ENCODE measurements at places on chromosomes 2 and 18.

DNA sequence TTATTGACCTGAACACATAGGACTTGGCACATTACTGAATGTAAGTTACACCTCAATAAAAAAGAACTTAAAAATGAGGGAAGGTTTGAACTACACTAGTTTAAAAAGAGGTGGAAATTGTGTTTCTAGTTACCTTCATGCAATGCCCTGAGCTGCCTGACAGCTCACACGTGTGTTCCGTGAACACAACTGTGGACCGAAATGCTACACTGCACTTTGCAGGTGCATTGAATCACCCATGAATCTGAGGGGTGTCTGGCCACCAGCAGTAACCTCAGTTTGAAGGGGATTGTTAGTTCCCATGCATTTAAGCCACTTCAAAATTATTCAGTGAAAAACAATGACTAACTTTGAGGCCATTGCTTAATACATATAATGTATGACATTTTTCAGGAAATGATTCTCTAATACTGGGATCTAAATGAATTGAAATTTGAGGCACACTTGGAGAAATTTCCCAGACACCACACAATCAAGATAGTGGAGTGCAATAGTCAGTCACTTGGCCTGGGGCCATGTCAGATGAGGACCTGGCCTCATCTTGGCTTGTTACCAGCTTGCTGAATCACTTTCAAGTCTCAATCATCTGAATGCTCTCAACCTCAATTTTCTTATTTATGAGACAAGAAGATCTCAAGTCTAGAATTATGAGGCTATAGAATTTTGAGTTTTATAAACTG is 59.3 kb downstream of the MYL12B start:
- no peak for DNase-seq

DNA sequence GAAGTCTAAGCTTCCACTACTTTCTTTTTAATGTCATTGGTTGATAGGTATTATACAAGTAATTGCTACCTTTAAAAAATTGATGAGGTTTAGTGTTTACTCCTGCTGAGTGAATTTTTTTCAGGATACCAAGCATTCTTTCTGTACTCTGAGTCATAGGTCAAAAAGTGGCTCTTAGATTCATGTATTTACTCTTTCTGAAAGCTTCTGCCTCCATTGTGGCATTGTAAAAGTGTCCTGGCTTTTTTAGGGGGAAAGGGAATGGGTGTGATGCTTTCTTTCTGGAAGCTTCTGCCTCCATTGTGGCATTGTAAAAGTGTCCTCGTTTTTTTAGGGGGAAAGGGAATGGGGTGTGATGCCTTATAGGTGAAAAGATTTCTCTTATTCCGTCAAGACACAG is 286.5 kb downstream of the LPIN1 start:
- DNase-seq, result no peak

GRCh38 chr18:60053747-60054304 is 154.0 kb downstream of the PMAIP1 start:
- no peak for DNase-seq

GRCh38 chr2:44779793-44780192 is 161.7 kb upstream of the SIX3 start:
- no peak for DNase-seq

- DNase-seq, result no peak
Measured at GRCh38 chr18:48553236-48553635, 14.4 kb downstream of the CTIF start.

DNA sequence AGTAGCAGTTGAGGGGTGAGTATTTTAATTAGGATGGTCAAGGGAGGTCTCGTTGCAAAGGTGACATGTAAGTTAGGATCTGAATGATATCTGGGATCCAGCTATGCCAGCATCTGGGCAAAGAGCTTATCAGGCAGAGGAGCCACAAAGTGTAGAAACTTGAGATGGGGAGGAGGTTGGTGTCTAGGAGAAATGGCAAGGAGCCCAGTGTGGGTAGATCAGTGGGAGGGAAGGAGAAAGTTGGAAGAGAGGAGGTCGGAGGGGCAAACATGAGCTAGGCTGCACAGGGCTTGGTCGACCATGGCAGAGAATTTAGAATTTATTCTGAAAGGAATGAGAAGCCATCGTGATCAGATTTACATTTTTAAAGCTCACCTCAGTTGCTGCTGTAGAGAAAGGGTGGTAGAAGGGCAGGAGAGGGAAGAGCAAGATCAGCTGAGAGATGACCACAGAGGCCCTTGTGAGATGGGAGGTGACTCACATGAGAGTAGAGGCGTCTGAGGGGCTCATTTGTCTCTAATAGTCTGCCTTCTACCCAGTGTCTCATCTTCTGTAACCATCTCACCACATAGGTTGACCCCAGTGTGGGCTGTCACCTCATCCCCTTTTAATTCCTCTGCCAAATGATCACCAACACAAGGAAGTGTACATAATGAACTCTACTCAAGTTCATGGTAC is 170.0 kb downstream of the ETAA1 start:
- no peak for DNase-seq

GRCh38 chr2:28764909-28765711 is 13.5 kb downstream of the PPP1CB start:
- no peak for DNase-seq

- peak; percentile 97 for DNase-seq
Measured at GRCh38 chr2:216807857-216808272, 52.0 kb downstream of the TNP1 start.

DNA sequence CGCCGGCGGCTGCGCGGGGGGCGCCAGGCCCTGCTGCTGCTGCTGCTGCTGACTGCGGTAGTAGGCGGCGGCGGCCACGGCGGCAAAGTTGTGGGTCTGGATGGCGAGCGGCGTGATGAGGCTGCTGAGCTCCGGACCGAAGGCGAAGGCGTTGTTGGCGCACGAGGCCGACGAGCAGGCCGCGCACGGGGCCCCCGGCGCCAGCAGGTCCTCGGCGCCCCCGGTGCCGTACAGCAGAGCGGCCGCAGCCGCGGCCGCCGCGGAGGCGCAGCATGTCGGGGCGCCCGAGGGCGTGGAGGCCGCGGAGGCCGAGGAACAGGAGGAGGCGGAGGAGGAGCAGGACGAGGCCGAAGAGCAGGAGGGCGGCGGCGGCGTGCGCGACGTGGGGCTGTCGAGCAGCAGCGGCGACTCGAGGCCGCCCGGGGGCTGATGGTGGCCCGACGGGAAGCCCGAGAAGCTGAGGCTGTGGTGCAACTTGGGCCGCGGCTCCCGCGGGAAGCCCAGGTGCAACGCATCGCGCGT is 1.8 kb downstream of the ZFP36L2 start:
- no peak for DNase-seq

GRCh38 chr18:24988253-24988840 is 363.6 kb downstream of the ZNF521 start:
- no peak for DNase-seq

DNA sequence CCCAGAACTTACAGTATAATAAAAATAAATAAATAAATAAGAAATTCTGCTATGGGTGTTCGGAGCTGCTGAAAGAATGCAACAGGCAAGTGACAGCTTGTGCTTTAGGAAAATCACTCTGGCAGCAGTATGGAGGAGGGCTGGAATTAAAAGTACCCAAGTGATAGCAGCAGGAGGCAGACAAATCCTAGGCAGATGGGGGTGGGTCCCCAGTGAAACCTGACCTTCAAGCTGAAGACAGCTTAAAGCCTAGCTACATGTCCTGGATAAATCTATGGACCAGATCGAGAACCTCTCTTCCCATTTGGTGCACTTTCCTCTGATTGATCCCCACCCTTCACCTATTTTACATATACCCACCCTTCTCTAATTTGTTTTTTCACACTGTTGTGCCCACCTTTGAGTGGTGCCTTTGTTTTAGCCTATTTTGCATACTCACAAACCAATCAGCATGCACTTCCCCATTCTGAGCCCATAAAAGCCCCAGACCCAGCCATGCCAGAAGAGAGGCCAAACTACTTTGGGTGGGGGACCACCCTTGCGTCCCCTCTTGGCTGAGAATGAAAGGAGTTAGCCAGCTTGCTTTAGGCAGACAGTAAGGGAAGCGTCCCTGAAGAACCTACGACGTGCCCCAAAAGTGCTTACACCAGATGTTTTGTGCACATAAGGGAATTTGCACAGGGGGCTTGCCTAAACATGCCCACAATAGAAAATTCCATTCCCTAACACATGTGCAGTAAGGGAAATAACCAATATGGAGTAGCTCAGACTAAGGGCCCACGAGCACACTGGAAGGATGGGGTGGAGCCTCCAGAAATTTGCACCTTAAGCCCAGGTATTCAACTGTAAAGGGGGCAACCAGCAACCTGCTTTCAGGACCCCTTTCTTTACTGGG is 3.0 kb downstream of the METTL8 start:
- DNase-seq, result no peak

GRCh38 chr2:41602341-41602740 is 445.5 kb upstream of the PKDCC start:
- DNase-seq, result no peak

DNA sequence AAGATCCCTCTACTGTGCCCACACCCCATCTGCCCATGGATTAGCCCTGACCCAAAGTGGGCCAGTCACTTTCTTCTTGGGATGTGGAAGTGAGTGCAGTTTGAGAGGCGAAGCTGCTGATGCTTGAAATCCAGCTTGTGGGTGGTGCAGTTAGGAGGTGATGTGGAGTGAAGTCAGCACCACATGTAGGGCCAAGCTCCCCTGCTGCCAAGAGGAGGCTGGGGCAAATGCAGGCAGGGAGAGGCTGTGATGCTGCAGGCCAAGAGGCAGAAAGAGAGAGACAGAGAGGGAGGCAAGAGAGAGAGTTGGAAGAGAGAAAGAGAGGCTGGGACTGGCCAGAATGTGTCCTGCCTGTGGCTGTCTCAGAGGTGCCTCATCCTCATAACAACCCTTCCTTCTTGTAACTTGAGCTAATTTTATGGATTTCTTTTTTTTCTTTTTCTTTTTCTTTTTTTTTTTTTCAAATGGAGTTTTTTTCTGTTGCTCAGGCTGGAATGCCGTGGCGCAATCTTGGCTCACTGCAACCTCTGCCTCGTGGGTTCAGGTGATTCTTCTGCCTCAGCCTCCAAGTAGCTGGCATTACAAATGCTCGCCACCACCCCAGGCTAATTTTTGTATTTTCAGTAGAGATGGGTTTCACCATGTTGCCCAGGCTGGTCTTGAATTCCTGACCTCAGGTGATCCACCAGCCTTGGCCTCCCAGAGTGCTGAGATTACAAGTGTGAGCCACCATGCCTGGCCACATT is 35.3 kb upstream of the CAB39 start:
- no peak for DNase-seq

- DNase-seq, result no peak
Measured at GRCh38 chr2:215681799-215682596, 246.1 kb upstream of the FN1 start.

GRCh38 chr2:172462849-172463381 is 35.5 kb downstream of the ITGA6 start:
- DNase-seq, result no peak

GRCh38 chr18:36580874-36581750 is 247.7 kb downstream of the TPGS2 start:
- DNase-seq, result no peak

DNA sequence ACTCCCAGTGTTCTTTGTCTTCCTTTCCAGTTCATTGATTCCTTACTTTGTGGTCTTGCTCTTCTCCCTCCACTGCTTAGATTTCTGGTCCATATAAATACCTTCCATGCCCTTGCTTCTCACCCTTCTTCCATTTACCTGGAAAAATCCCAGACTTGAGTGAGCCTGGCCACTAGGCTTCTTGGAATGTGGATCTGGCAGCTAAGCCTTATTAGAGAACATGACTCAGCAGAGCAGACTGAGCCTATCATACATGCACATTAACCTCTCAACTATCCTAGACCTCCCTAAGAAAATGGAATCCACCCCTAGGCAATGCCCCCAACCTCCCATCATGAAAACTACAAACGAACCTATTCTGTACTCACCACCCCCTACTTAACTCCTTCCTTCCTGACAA is 127.7 kb downstream of the RHBDD1 start:
- DNase-seq, result no peak

- DNase-seq, result no peak
Measured at GRCh38 chr18:78238404-78239089, 741.1 kb upstream of the SALL3 start.

- no peak for DNase-seq
Measured at GRCh38 chr2:20649576-20649975, 1.3 kb downstream of the HS1BP3 start.

DNA sequence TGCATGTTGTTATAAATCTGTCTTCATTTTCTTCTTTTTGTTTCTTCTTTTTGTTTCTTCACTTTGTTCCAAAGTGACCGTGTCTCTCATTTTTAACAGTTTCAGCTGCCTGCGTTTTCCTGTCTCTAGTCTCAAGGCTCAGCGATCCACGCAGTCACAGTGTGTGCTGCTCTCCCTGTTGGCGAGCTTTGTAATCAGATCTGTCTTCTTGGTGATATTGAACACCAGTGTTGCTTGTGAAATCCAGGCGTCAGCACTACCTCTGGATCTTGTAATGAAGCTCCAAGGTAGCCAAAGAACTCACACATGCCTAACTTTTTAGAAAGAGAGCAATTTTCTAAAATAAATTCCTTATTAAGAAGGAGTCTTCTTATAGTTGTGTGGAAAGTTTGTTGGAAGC is 13.2 kb downstream of the SNTG2 start:
- DNase-seq, result no peak

- DNase-seq, result no peak
Measured at GRCh38 chr2:128733450-128733849, 414.8 kb upstream of the HS6ST1 start.

GRCh38 chr18:39037925-39038324 is 1472.3 kb upstream of the CELF4 start:
- peak; percentile 61 for DNase-seq

DNA sequence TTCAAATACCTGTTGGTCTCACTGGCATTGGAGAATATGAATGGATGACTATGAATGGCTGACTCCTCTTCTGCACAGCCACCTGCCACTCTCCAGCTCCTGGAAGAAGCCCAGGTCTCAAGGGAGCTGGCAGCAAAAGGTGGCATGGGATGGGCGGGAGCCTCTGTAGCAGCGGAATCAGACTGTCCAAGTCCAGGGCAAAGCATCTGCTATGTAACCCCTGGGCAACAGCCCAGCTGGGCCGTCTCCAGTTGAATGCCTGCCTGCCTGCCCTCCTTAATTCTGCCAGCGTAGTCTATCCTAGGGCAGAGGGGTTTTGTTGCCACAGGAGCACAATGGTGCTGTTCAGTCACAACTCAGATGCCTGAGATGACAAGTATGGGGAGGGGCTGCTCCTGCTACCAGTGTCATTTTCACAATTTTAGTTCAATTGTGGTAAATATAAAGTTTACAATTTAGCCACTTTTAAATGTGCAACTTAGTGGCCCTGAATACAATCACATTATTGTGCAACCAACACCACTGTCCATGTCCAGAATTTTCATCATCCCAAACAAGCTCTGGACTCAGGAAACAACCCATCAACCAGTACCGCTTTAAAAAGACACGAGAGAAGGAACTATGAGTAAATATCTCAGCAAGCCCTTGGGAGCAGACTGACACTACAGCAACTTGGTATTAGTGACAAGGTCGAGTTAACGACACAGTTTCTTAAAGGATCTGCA is 115.2 kb downstream of the MYO5B start:
- DNase-seq, result peak; percentile 62
